ENCODE measurements at places on chromosomes 5 and 9. TPM values are rescaled to one million over a fixed set of nuclear protein-coding genes. Genes with fewer than 3 reads are reported as not detected.

- no peak overlapping the region for H3K27ac ChIP-seq
- no peaks in the 10 kb centered on the region for H3K36me3 ChIP-seq
- H3K4me1 ChIP-seq: no peaks in the 10 kb centered on the region
Observed at GRCh38 chr5:124103671-124104070, 591.7 kb downstream of the CSNK1G3 start.

DNA sequence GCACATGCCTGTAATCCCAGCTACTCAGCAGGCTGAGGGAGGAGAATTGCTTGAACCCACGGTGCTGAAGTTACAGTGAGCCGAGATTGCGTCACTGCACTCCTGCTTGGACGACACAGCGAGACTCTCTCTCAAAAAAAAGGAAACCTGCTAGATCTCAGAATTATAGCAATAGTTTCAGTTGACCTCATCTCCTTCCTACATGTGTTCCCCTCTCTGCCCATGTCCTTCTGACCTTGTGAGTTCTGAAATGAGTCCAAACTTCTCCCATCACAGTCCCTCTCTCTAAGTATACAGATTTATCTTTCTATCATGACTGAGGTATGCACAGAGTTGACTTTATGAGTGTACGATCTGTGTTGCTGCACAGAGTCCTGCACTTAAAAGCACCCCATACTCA, 44.6 kb upstream of the SHOC1 start:
- no peak overlapping the region for H3K27ac ChIP-seq
- no peaks in the 10 kb centered on the region for H3K4me1 ChIP-seq
- no peak for DNase-seq

- H3K27ac ChIP-seq: no peak overlapping the region
- H3K4me3 ChIP-seq: no peak overlapping the region
- H3K4me1 ChIP-seq: no peaks in the 10 kb centered on the region
Observed at GRCh38 chr5:117242028-117242427, 667.4 kb upstream of the SEMA6A start.

Gene SCGB3A2
- total RNA-seq: 63.6 TPM

Gene GDF9
- total RNA-seq: not detected

GRCh38 chr9:121909111-121909510, 184.0 kb downstream of the TTLL11 start:
- no peaks in the 10 kb centered on the region for H3K4me1 ChIP-seq
- no peak overlapping the region for H3K4me3 ChIP-seq
- H3K27me3 ChIP-seq: no peaks in the 10 kb centered on the region
- no peaks in the 10 kb centered on the region for H3K36me3 ChIP-seq

DNA sequence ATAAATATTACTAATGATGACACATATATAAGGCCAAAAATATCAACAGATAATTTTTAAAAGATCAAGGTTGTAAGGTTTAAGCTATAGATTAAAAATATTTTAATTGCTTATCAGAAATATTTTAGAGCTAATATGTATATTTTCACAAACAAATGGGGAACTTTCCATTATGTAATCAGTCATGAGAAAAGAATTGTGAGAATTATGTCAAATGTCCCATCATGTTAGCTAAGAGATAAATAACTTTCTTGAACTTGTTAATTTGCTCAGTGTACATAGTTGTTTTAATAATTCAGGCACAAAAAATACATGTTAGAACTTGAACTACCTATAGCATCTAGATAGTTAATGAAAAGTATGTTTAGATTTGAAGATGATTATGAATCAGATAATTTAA, 67.7 kb downstream of the SYK start:
- H3K27me3 ChIP-seq: no peaks in the 10 kb centered on the region
- no peak overlapping the region for H3K27ac ChIP-seq
- H3K4me1 ChIP-seq: no peaks in the 10 kb centered on the region
- no peak overlapping the region for H3K4me3 ChIP-seq
- no peak for DNase-seq
- no peaks in the 10 kb centered on the region for H3K36me3 ChIP-seq

- H3K4me1 ChIP-seq: peaks cover 5% of the 10 kb centered on the region
- H3K36me3 ChIP-seq: peaks cover 10% of the 10 kb centered on the region
- no peaks in the 10 kb centered on the region for H3K27me3 ChIP-seq
- H3K27ac ChIP-seq: no peak overlapping the region
Observed at GRCh38 chr5:35341189-35341588, 110.9 kb upstream of the PRLR start.

- DNase-seq: no peak
- no peaks in the 10 kb centered on the region for H3K4me1 ChIP-seq
- no peaks in the 10 kb centered on the region for H3K36me3 ChIP-seq
- H3K27me3 ChIP-seq: no peaks in the 10 kb centered on the region
- H3K4me3 ChIP-seq: no peak overlapping the region
- H3K27ac ChIP-seq: no peak overlapping the region
Observed at GRCh38 chr9:35426627-35427026, 63.3 kb upstream of the RUSC2 start.

Gene SPATA31D4
- not detected for total RNA-seq
